Vein endothelial cell (primary cell): ENCODE measurements at places on chromosomes 7 and 10. TPM values are rescaled to one million over a fixed set of nuclear protein-coding genes. Genes with fewer than 3 reads are reported as not detected.

Gene COL26A1
- total RNA-seq, result not detected in 2 replicates

Gene CDHR1
- total RNA-seq, result 0.10 TPM in 1 of 2 replicates, not detected in the other

Gene SEMA3C
- total RNA-seq, result 0.33 and 0.38 TPM in 2 replicates

Gene AGMO
- 10.8 and 11.8 TPM in 2 replicates for total RNA-seq

Gene STAG3
- 0.48 and 2.0 TPM in 2 replicates for total RNA-seq

Gene GPNMB
- total RNA-seq, result 0.33 and 0.57 TPM in 2 replicates

Gene FAM237B
- total RNA-seq, result not detected in 2 replicates

Gene CYP2C19
- total RNA-seq, result not detected in 2 replicates

Gene PCLO
- total RNA-seq, result 3.8 and 3.9 TPM in 2 replicates

Gene ZDHHC4
- 30.1 and 36.9 TPM in 2 replicates for total RNA-seq

Gene GPR15LG
- not detected in 2 replicates for total RNA-seq

Gene BTBD16
- not detected in 2 replicates for total RNA-seq

Gene SEM1
- total RNA-seq, result 20.6 and 25.7 TPM in 2 replicates

Gene SLC18A3
- not detected in 2 replicates for total RNA-seq

Gene ATOH7
- not detected in 2 replicates for total RNA-seq

Gene CCDC3
- total RNA-seq, result under 0.01 and 0.96 TPM in 2 replicates

Gene GDF2
- total RNA-seq, result not detected in 2 replicates

Gene OR2A12
- total RNA-seq, result not detected in 2 replicates

Gene RAPGEF5
- total RNA-seq, result 197 and 204 TPM in 2 replicates

Gene AKR1C8
- not detected in 2 replicates for total RNA-seq

Gene CLCN1
- total RNA-seq, result not detected in 2 replicates

Gene EPHB6
- 1.4 and 2.0 TPM in 2 replicates for total RNA-seq

Gene TMEM236
- 0.10 and 0.33 TPM in 2 replicates for total RNA-seq

Gene LAMB1
- total RNA-seq, result 725 and 949 TPM in 2 replicates

Gene MACC1
- total RNA-seq, result not detected in 2 replicates

Gene MYO1G
- under 0.01 and 0.10 TPM in 2 replicates for total RNA-seq

Gene TLX1
- not detected in 2 replicates for total RNA-seq

Gene RBM48
- 7.2 and 8.5 TPM in 2 replicates for total RNA-seq

Gene A1CF
- total RNA-seq, result not detected in 2 replicates

Gene MRPS33
- total RNA-seq, result 13.7 and 14.4 TPM in 2 replicates

Gene GIMAP2
- total RNA-seq, result 32.3 and 39.2 TPM in 2 replicates

Gene BAZ1B
- 45.7 and 63.6 TPM in 2 replicates for total RNA-seq
